Gastrocnemius medialis (tissue), 4 donors: ENCODE measurements at places on chromosomes 6 and 20. TPM values are rescaled to one million over a fixed set of nuclear protein-coding genes. Genes with fewer than 3 reads are reported as not detected.

Gene PACRG
- total RNA-seq, result 0.60 TPM

Gene LTA
- not detected for total RNA-seq

Gene NHSL1
- total RNA-seq, result 1.1 TPM

Gene ANKRD66
- not detected for total RNA-seq

Gene CDSN
- not detected for total RNA-seq

Gene RIPOR2
- 20.9 TPM for total RNA-seq

Gene PKIG
- total RNA-seq, result 153 TPM

Gene FBXO5
- 1.1 TPM for total RNA-seq

Gene DACT2
- total RNA-seq, result not detected

Gene OPRM1
- total RNA-seq, result not detected

Gene KATNA1
- 28.7 TPM for total RNA-seq

Gene ACTL10
- total RNA-seq, result not detected

Gene C6orf58
- total RNA-seq, result not detected

Gene SEMG2
- not detected for total RNA-seq

Gene TFAP2D
- not detected for total RNA-seq

Gene GLP1R
- not detected for total RNA-seq

Gene BANF2
- total RNA-seq, result not detected

Gene NMBR
- not detected for total RNA-seq

Gene ENPP3
- total RNA-seq, result not detected

Gene BPI
- not detected for total RNA-seq

Gene TMEM244
- total RNA-seq, result not detected
